Activated T-helper 2 cell treated with anti-CD3 and anti-CD28 coated beads, Interferon-gamma antibody, Interleukin-2, Interleukin-4, amounts not matched to agents 10 μg/mL and 5 μg/mL and 100 μg/mL, durations not matched to agents 14 hours and 24 hours and 36 hours (primary cell): ENCODE measurements at places on chromosomes 11 and 22. TPM values are rescaled to one million over a fixed set of nuclear protein-coding genes. Genes with fewer than 3 reads are reported as not detected.

- H3K27ac ChIP-seq, result peak overlapping the region; percentile 46
- H3K4me1 ChIP-seq, result peaks cover 63% of the 10 kb centered on the region
- no peak for DNase-seq
These were observed 32.4 kb upstream of the EED start for GRCh38 chr11:86212019-86212611.

The CTTN gene
- total RNA-seq, result 33.4 and 34.9 TPM in 2 replicates

The LIF gene
- total RNA-seq, result 919 and 932 TPM in 2 replicates

The ACRV1 gene
- not detected in 2 replicates for total RNA-seq

DNA sequence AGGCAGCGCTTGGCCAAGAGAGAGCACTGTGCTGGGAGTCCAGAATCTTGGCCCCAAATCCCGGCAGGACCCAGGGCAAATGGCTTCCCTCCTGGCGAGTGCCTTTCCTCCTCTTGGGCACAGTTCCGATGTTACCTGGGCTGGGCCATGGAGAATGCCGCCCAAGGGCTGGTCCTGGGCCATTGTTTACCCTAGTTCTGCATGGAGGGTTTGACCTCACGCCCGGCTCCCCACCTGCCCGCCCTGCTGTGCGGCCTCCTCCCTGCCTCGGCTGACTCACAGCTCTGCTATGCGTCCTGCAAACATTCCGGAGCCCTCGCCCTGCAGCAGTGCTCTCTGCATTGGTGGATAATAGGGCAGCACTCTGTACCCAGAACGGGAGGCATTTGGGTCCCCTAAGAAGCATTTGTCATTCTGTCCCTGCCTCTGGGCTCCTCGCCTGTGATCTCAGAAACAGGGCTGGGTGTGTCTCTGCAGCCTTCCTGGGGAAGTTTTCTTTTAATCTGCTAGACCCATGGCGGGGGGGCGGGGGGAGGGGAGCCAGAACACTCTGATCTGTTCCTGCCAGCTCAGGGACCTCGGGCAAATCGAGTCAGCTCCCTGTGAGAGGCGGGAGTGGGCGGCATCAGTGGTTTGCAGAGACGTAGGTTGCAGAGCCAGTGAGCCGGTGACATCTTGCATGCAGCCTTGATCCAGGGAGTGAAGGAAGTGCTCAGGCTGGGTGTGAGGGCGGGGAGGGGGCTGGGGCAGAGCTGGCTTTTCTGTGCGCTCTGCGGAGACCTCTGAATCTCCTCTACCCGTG, 32.9 kb upstream of the SMIM38 start:
- peak overlapping the region; percentile 62 for H3K4me3 ChIP-seq
- peak overlapping the region; percentile 80 for H3K27ac ChIP-seq
- H3K36me3 ChIP-seq, result no peaks in the 10 kb centered on the region
- H3K27me3 ChIP-seq, result no peaks in the 10 kb centered on the region
- DNase-seq, result peak; percentile 44

GRCh38 chr22:26097411-26097810, 71.9 kb upstream of the SEZ6L start:
- H3K27me3 ChIP-seq, result no peaks in the 10 kb centered on the region
- no peaks in the 10 kb centered on the region for H3K36me3 ChIP-seq
- H3K27ac ChIP-seq, result no peak overlapping the region
- H3K4me3 ChIP-seq, result no peak overlapping the region
- DNase-seq, result no peak
- no peaks in the 10 kb centered on the region for H3K4me1 ChIP-seq

The LMO1 gene
- total RNA-seq, result not detected in 2 replicates

DNA sequence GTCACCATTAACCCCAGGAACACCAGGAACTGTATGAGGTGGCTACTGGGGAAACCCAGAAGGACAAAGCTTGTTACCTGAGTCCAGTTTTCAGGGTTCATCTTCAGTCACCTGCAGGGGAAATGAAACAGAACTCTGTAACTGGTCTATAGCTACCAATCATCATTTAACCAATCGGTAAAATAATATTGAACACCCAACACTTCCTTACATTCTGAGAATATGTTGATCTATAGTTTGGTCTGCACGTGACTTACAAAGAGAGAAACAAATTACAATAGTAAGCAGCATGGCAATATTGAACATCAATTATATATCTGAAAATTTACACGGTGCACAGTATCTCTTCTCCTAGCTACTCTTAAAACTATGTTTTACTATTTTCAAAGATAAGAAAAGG, at the start of gene OR6T1:
TSS of gene OR6T1 (minus strand) at position 101 of the 400 bp plus-strand sequence. CDS start at position 101, 0 bp downstream.
- no peak within 1 kb of the TSS for H3K4me3 ChIP-seq
- no peak for DNase-seq
- H3K4me1 ChIP-seq, result no peaks in the 10 kb centered on the region
- H3K36me3 ChIP-seq, result no peaks in the 10 kb centered on the region
- no peaks in the 10 kb centered on the region for H3K27me3 ChIP-seq
- H3K27ac ChIP-seq, result no peak within 1 kb of the TSS

DNA sequence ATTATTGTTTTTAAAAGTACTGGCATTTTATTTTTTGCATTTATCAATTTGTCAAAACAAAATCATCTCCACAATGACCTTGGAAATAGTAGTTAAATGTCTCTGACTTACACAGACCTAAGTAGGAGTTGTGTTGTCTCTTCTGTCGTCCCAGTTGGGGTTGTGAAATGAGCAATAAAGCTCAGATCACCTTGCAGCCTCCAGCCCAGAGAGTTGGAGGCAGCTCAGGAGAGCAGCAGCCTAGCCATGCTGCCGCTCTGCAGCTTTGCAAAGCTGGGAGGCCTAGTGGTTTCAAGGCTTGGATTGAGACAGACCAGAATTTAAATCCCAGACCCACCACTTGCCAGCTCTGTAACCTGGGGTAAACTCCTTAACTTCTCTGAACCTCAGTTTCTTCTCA, 65.2 kb upstream of the CRYBB3 start:
- no peak overlapping the region for H3K4me3 ChIP-seq
- no peak for DNase-seq
- H3K27me3 ChIP-seq, result no peaks in the 10 kb centered on the region
- peaks cover 4% of the 10 kb centered on the region for H3K4me1 ChIP-seq

The CCDC89 gene
- total RNA-seq, result not detected in 2 replicates
